Hematopoietic multipotent progenitor cell treated with erythropoietin and hydrocortisone succinate and interleukin-3 and kit ligand, for 15 days (in vitro differentiated cells): ENCODE measurements at places on chromosomes 2 and 18.

DNA sequence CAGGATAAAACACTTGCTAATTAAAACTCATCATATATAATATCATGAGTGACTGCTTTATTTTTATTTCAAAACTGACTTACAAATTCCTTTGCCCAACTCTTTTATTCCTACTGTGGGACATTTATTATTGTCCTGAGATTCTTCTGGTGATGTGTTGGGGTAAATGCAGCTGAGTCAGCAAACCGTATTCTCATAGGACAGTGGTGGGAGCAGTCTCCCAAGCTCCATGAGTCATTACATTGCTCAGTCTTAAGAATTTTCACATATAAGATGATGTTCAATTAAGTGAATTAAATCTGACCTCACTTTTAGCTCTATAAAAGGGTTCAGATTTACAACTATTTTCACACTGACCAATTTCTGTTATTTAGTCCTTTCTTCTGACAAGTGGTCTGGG lies 1530.7 kb downstream of the LRP1B start:
- no peak for DNase-seq

- no peak for DNase-seq
Observed at GRCh38 chr2:14304326-14304725, 328.2 kb upstream of the LRATD1 start.

DNA sequence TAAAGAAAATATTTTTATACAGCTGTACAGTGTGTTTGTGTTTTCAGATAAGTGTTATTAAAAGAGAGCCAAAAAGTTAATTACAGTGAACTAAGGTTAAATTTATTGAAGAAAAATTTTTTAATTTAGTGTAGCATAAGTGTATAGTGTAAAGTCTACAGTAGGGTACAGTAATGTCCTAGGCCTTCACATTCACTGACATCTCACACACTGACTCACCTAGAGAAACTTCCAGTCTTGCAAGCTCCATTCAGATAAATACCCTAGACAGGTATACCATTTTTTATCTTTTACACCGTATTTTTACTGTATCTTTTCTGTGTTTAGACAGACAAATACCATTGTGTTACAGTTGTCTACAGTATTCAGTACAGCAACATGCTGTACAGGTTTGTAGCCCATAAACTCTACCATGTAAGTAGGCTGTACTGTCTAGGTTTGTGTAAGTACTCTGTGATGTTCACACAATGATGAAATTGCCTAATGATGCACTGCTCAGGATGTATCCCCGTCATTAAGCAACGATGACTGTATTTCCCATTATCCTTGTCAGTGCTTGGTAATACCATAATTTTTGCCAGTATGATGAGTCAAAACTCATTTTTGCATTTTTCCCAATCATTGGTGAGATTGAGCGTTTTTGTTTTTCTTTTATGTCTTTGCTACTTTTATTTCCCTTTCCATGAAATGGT lies 48.2 kb upstream of the B3GNT2 start:
- DNase-seq: no peak

GRCh38 chr18:78479443-78479842 lies 500.2 kb upstream of the SALL3 start:
- DNase-seq: no peak

GRCh38 chr2:648476-649424 lies 28.5 kb downstream of the TMEM18 start:
- no peak for DNase-seq

DNA sequence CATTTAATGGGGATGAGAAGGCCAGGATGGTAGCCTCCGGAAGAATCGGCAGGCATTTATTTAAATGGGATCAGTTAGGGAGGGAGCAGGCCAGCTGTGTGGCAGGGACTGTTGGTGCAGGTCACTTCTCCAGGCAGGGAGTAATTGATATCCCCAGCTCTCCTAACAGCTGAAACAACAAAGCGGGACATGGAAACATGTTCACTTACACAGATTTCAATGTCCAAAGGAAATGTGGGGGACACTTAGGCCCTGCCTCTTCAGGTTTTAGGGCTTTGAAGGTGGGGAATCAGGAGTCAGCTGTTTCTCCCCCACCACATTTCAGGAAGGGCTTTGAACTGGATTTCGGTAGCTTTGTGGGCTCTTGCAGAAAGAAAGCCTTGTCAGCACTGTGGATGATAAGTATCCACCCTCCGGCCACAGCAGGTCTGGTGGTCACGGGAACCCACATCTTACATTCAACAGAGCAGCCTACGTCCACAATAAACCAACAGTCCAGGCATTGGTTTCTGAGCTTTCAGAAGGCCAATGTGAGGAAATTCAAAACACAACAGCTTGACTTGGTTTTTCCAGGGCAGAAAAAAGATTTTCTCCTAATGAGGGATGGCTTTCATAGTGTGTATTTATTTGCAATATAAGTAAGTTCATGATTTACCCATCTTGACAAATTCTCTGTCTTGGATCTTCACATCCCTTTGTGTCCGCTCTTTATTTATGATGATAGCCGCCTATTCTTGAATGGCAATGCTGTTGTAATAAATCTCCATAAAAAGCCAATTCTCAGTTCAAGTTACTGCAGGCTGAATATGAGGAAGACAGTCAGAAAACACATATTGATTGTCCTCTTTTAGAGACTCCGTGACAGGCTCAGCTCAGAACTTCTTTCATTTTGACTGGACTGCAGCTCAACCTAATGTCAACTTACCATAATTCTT lies 96.6 kb upstream of the NRP2 start:
- DNase-seq: no peak

GRCh38 chr2:21381421-21381820 lies 257.7 kb downstream of the TDRD15 start:
- no peak for DNase-seq

- DNase-seq: no peak
Observed at GRCh38 chr2:61367177-61367576, 103.7 kb downstream of the USP34 start.

DNA sequence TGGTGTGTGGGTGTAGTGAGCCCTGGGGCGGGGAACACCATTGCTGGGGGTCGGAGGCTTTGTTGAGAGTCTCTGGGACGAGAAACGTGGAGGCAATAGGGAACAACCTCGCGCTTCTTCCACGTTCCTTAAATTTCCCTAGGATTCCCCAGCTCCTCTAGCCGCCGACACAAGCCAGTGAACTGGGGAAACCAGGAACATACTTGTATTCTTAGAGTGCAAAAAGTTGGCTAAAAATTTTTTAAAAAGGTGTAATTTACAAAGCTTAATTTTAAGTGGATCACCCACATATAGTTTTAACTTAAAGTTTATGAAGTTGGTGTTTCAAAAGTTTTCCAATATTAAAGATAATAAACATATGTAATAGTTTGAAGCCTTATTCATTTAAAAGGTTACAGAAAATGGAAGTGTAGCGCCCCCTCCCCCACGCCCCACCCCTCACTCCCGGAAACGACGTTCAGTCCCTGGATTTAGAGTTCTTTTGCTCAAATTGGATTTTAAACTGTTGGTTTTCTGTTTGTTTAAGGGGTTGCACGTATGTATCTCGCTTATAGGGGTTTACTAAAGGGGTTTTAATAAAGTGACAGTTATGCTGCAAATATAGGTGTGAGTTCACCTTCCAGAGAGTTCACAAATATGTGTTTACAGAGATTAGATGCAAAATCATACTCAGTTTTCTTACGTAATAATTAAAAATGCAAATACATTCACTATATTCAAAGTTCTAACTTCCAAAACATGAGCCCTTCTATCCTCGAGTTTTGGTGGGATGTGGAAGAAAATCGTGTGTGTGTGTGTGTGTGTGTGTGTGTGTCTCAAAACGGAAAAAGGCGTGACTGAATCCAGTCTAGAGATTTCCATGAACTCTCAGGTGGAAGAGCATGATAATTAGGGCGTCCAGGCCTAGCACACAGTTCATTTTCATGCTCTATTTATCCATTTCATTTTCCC lies 872 bp downstream of the DSG2 start:
- no peak for DNase-seq

GRCh38 chr2:130337735-130338325 lies 4.9 kb upstream of the IMP4 start:
- no peak for DNase-seq

GRCh38 chr2:214706986-214707385 lies 102.5 kb downstream of the BARD1 start:
- DNase-seq: no peak

DNA sequence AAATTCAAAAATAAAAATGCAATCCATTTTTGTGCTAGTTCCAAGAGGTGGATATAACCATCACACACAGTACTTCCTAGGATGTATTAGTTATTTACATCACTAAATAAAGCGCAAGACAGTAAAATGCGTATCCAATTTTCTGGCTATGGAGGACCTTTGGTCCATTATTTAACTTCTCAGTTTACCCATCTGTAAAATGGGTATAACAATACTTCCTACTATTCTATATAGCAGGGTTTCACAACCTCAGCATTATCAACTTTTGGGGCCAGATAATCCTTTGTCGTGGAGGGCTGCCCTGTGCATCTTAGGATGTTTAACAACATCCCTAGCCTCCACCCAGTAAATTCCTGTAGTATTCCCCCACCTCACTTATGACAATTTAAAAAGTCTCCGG lies 275.1 kb upstream of the PKDCC start:
- no peak for DNase-seq

GRCh38 chr18:808086-808485 lies 4.0 kb downstream of the YES1 start:
- DNase-seq: no peak
